Endothelial cell (in vitro differentiated cells): ENCODE measurements at places on chromosomes 11 and 22. TPM values are rescaled to one million over a fixed set of nuclear protein-coding genes. Genes with fewer than 3 reads are reported as not detected.

DNA sequence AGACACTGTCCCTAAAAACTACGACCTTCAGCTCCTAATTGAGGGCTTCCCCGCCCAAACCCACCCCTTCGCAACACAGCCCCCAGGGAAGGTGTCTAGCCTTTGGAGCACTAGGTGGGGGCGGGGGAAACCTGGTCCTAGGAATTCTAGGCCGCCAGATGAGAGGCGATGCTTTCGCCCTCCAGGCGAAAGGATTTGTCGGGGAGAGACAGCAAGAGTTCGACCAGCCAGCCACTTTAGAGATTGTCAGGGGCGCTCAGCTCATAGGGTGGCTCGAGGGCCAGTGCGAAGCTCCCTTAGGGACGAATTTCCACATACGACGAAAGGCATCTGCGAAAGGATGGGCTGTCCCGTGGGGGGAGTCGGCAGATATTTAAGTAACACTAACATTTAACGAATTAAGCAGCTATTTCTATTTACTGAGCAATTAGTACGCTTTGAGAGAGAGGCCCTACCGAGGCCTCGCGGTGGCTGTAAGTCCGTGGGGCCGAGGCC is 5.3 kb downstream of the CD248 start:
- peak overlapping the region; percentile 95 for H3K4me3 ChIP-seq
- peaks cover 23% of the 10 kb centered on the region for H3K27me3 ChIP-seq

DNA sequence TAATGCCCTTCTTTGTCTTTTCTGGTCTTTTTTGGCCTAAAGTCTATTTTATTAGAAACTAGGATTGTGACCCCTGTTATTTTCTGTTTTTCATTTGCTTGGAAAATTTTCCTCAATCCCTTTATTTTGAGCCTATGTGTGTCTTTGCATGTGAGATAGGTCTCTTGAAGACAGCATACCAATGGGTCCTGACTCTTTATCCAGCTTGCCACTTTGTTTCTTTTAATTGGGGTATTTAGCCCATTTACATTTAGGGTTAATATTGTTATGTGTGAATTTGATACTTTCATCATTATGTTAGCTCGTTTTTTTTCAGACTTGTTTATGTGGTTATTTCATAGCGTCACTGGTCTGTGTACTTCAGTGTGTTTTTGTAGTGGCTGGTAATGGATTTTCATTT is 682.6 kb downstream of the JRKL start:
- no peak for DNase-seq
- no peaks in the 10 kb centered on the region for H3K4me1 ChIP-seq
- no peaks in the 10 kb centered on the region for H3K36me3 ChIP-seq
- H3K4me3 ChIP-seq, result no peak overlapping the region
- H3K27me3 ChIP-seq, result no peaks in the 10 kb centered on the region

GRCh38 chr22:44173154-44173553 is 7.6 kb upstream of the PARVG start:
- H3K4me1 ChIP-seq, result no peaks in the 10 kb centered on the region
- no peak overlapping the region for H3K27ac ChIP-seq
- peaks cover 2% of the 10 kb centered on the region for H3K27me3 ChIP-seq
- no peak overlapping the region for H3K4me3 ChIP-seq

DNA sequence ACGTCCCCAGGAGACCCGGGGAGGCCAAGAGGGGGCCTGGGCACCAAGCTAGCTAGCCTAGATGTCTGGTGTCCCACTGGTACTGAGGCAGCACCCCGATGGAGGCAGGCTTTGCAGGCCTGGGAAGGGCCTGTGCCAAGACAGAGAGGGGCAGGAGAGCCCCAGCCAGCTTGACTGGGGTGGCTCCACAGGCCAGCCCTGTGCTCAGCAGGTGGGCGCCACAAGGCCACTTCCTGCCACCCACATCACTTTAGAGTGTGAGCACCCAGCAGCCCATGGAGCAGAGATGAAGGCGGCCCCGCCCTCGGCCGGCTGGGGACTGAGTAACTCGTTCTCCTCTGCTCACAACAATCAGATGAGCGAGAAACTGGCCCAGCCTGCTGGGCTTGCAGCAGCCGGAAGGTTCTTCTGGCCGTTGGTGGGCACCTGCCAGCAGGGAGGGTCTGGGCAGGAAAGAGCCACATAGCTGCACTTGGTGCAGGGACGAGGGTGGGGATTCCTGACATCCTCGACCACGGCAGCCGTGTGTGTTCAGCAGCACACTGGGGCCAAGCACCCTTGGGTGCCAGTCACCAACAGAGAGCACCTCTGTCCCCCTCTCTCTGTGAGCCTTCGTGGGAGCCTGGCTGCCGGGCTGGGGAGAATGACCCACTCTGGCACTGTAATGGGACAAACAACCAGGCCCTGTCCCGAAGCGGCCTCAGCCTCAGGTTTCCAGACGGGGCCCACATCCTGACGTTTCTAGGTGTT is 7.6 kb downstream of the OSBPL5 start:
- no peak for DNase-seq
- H3K27me3 ChIP-seq, result peaks cover 7% of the 10 kb centered on the region

- H3K4me3 ChIP-seq, result no peak overlapping the region
- peaks cover 17% of the 10 kb centered on the region for H3K27me3 ChIP-seq
- no peak for DNase-seq
- H3K4me1 ChIP-seq, result no peaks in the 10 kb centered on the region
- no peaks in the 10 kb centered on the region for H3K36me3 ChIP-seq
- H3K27ac ChIP-seq, result no peak overlapping the region
Measured at GRCh38 chr11:2789791-2790567, 90.2 kb upstream of the KCNQ1OT1 start.

DNA sequence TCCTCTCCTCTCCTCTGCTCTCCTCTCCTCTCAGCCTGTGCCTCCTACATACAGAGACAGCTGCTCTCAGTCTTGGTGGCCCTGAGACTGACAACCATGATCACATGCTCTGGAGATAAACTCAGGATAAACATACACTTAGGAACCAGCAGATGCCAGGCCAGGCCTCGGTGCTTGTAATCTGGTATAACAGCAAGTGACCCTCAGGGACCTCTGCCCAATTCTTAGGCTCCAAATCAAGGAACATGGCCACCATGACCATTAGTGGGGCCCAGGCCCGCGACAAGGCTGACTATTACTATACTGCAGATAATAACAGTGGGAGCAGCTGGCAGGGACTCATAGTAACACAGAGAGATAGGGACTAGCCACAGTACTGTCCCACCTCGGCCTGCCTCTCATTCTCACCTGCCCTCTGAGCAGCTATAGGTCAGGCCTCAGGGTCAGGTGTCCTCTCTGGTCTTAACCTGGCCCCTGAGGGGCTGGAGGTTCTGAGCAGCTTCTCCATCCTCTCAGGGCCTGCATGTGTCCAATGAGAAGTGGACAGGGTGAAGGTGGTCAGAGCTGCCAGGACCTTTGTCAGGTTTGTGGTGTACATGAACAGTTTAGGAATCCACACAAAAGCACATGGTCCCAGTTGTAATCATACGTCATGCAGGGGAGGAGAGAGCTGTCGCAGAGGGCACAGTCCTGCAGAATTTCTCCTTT is 106.1 kb downstream of the GGTLC2 start:
- DNase-seq, result no peak
- peaks cover 10% of the 10 kb centered on the region for H3K27me3 ChIP-seq
- no peak overlapping the region for H3K27ac ChIP-seq
- H3K4me1 ChIP-seq, result peaks cover 12% of the 10 kb centered on the region
- no peak overlapping the region for H3K4me3 ChIP-seq

Gene CCDC157
- total RNA-seq, result 3.3 TPM
